ENCODE measurements at places on chromosomes 4 and X.

DNA sequence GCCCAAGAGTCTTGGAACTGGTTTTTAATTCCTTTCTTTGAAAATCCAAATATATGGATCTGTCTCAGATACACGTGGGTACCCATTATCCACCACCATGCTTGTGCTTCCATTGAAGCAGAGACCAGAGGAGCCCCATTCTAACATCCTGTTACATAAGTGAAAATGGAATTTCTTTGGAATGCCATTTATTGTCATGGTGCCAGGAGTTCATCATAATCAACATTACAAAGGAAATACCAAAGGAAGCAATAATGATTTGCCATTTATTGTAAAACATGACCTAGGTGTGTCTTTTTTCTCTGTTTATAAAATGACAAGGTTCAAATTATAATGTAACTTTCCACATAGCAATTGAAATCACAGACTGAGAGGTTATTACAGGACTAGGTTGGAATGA, 61.7 kb downstream of the PALLD start:
- no peak for DNase-seq

DNA sequence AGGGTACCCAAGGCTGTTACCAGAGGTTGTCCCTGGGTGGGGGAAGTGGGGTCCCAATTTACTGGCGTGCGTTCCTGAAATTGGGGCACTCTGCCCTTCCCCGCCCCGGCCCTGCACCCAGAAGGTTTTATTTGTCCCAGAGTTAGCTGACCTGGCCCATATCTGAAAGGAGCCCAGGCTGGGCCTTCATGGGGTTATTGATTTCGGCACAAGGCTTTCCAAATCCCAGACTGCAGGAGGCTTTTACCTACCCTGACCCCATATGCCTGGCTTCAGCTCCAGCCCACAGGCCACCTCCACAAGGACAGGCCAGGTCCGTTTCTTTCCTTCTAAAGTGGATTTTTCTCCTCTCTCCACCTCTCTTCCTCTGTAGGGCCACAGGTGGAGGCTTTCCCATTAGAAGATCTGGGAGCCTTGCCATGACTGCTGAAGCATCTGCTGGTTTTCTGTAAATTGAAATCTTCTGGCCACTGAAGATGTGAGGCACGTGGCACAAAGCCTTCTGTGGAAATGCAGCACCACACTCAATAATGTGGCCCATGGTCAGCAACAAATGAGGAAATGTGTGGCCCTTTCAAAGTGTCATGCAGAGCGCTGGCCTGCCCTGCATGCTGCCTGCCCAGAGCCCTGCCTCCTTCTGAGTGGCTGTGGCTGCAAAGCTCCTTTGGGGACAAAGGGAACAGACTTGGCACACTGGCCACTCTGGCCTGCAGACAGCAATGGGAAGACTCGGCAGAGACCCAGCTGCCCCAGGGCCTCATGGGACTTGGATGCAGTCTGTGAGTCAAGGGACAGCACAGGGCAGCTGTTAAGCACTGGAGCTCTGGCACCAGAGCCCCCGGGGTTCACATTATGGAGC, 43.1 kb upstream of the MTM1 start:
- DNase-seq, result no peak

DNA sequence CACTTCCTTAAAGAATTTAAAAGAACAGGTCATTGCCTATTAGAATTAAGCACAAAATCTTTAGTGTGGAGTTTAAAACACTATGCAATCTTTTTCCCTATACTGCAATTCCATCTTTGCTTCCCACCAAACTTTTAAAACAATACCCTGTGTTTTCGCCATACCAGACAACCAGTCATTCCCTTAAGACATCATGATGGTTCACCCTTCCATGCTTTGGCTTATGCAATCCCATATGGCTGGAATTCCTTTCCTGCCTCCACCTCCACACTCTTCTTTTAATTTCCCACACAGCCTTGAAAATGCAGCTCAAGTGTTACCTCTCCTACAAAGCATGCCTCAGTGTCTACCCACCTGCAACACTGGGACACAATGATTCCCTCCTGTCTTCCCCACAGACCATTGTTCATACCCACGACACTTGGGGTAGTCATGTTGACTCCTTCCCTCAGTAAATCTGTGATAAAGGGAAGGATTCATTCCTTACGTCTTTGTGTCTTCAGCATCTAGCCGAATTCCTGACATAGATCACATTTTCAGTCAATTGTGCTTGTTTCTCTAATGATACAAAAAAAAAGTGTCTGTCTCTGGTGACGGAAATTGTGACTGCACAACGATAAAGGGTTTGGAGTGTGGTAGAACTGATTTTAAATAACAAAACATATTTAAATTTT, 166.3 kb downstream of the FNIP2 start:
- no peak for DNase-seq

DNA sequence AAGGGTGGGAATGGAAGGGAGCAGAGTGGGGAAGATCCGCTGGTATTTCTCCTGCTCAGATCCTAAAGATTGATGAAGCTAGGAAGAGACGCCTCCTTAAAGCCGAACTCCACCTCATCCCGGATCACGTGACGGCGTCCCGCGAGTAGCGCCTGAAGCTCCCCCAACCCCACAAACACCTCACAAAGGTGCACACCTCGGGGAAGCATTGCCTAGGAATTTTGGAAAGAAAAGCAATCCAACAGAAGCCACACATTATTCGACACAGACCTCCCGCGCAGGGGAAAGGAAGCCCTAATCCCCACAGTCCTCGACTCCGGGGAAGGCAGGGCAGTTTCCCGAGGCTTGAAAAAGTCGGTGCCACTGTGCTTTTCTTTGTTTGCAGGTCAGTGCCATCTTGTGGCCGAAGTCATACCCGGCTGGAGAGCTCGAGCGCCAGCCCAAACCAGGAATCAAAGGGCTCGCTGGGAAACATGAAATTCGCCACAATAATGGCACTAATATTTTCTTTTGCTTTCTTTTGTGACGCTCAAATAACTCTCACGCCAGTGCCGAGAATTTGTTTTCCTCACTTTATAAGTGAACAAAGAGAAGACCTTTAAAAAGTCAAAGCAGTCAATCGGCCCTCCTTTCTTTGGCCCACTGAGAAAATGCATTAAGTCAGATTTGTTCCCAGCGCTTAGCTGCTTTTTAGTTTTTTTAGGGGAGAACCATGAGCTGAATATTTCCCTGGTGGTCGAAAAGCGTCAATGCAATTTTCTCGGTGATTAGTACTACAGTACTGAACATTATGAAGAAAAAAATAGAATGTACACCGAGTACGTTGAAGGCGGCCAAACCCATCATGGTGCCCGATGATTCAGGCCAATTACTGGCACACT, at the start of gene NPY1R:
NPY1R (minus strand) TSS at position 71 of the 881 bp plus-strand sequence. CDS start 6,042 bp downstream, outside the sequence.
- DNase-seq, result peak; percentile 46

DNA sequence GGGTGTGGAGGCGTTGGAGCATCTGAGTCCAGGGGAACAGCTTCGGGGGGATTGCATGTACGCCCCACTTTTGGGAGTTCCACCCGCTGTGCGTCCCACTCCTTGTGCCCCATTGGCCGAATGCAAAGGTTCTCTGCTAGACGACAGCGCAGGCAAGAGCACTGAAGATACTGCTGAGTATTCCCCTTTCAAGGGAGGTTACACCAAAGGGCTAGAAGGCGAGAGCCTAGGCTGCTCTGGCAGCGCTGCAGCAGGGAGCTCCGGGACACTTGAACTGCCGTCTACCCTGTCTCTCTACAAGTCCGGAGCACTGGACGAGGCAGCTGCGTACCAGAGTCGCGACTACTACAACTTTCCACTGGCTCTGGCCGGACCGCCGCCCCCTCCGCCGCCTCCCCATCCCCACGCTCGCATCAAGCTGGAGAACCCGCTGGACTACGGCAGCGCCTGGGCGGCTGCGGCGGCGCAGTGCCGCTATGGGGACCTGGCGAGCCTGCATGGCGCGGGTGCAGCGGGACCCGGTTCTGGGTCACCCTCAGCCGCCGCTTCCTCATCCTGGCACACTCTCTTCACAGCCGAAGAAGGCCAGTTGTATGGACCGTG, 2.2 kb downstream of the AR start:
- DNase-seq, result peak; percentile 1

GRCh38 chrX:14309431-14309830, 219.9 kb upstream of the GLRA2 start:
- DNase-seq, result no peak

DNA sequence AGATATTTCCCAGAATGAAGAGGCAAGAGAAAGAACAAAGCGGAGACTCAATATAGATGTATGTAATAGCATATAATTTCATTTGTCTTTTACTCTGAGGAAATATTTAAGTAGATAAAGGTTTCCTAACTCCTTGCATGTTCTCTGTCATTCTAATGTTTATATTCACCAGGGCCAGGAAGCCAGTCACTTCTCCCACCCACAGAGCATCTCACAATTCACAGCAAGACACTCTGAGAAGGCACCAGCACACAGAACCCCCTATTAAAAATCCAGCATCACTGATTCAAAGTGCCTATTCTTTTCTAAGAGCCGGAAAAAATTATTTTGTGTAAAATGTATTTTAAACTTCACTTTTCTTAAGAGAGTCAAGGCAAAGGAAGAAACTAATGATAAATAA, 927.1 kb downstream of the C4orf33 start:
- DNase-seq, result no peak

- no peak for DNase-seq
These were observed 11.5 kb downstream of the MAD2L1 start for GRCh38 chr4:120055162-120055561.

DNA sequence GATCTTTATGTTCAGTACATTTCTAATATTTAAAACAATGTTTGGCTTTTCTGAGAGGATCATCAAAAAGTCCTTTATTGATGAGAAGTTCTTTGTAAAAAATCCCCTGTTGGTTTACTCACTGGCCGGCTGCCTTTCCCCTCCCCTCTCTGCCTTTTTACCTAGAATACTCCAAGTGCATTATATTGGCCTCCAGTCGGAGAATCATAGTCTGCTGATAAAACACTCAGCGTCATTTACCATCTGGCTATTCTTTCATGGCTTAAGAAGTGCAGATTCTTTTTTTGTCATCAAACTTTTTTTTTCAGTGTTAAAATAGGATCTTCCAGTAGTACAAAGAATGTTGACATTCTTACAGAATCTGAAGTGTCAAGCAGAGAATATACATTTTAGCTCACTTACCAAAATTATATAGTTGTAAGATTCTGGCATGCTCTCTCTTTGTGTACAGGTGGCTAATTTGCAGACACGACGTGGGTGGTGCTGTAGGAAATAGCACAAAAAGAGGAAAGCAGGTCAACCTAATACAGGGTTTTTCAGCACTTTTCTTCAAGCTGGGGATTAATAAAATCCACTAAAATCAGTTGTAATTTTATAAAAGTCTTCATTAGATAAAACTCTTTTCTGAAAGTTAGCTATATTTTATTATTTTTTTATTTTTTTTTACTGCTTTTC, 731.8 kb downstream of the KCTD8 start:
- DNase-seq, result no peak

DNA sequence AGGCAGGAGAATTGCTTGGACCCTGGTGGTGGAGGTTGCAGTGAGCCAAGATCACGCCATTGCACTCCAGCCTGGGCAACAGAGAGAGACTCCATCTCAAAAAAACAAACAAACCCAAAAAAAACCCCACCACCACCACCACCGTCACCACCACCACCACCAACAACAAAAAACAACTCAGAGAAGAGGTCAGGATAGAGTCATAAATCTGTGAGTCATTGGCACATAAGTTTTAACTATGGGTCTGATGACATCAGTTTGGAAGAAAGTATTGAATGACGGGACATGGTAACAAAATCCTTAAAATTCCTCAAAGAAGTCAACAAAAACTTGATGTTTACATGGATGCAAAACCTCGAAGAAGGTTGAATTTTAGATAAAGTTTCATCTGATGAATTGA, 288.0 kb upstream of the SFRP2 start:
- no peak for DNase-seq

GRCh38 chrX:14899607-14900006, 26.4 kb downstream of the MOSPD2 start:
- DNase-seq, result no peak
